ENCODE measurements at places on chromosomes 3 and 15.

GRCh38 chr3:190568036-190568435 lies 54.2 kb downstream of the IL1RAP start:
- no peak for DNase-seq

GRCh38 chr3:122012821-122013220 lies 9.2 kb downstream of the ILDR1 start:
- DNase-seq = no peak

GRCh38 chr15:81915990-81916389 lies 129.8 kb downstream of the MEX3B start:
- no peak for DNase-seq

DNA sequence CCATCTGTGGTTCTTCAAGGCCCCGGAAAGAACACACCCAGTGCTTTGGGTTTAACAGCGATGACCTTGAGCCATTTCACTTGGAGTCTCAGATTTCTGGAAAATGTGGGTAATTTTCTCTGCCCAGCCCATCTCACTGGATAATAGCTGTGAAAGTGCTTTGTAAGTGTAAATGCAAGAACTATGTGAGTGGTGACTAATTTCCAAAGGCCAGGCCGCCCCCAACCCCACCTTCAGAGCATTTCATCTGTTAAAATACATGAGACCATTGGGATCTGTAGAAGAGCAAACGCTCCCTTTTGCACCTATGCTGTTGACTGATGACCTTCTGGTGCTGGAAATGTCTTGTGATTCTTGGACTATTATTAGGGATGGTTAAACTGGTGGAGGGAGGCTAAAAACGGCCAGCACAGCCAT lies 196.8 kb upstream of the LPP start:
- peak; percentile 11 for DNase-seq

DNA sequence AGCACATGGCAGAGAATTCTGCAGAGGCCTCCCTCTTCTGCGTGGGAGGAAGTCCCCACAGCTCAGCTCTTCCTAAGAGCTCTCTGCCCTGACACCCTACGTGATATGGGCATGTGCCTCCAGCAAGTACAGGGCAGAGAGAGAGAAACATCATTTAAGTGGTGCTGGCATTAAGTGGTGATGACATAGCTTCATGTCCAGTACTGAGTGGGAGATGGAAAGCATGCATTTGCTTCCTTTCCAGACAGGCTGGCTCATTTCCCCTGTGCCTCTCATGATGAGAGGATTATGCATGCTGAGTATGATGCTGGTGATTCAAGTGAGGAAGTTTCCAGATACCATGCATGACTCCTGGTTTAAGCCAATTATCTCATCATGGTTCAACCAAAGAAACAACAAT lies 26.9 kb downstream of the BFSP2 start:
- peak; percentile 95 for DNase-seq

GRCh38 chr3:133268726-133269134 lies 131.1 kb upstream of the BFSP2 start:
- no peak for DNase-seq

Measured in GM23248 (cell line).